ENCODE measurements at places on chromosomes 1 and 21.

GRCh38 chr1:236895665-236896387 lies 100.7 kb downstream of the MTR start:
- no peak for DNase-seq

GRCh38 chr21:42158846-42159245 lies 60.1 kb upstream of the ABCG1 start:
- DNase-seq = no peak

GRCh38 chr1:110087812-110088738 lies 17.6 kb upstream of the ALX3 start:
- DNase-seq = no peak

DNA sequence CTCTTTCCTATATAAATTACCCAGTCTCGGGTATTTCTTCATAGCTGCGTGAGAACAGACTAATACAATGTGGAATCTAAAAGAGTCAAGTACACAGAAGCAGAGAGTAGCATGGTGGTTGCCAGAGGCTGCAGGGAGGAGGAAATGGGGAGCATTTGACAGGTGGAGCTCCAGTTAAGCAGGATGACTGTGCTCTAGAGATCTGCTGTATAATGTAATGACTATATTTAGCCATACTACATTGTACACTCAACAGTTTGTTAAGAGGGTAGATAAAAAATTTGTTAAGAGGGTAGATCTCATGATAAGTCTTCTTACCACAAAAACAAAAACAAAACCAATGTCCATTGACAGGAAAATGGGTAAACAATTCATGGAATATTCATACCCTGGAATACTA lies 82.1 kb downstream of the MT1HL1 start:
- DNase-seq = no peak

- DNase-seq = no peak
These were observed 192.1 kb downstream of the SETD4 start for GRCh38 chr21:35868005-35868868.

- no peak for DNase-seq
These were observed 65.7 kb upstream of the IL12RB2 start for GRCh38 chr1:67242016-67242415.

DNA sequence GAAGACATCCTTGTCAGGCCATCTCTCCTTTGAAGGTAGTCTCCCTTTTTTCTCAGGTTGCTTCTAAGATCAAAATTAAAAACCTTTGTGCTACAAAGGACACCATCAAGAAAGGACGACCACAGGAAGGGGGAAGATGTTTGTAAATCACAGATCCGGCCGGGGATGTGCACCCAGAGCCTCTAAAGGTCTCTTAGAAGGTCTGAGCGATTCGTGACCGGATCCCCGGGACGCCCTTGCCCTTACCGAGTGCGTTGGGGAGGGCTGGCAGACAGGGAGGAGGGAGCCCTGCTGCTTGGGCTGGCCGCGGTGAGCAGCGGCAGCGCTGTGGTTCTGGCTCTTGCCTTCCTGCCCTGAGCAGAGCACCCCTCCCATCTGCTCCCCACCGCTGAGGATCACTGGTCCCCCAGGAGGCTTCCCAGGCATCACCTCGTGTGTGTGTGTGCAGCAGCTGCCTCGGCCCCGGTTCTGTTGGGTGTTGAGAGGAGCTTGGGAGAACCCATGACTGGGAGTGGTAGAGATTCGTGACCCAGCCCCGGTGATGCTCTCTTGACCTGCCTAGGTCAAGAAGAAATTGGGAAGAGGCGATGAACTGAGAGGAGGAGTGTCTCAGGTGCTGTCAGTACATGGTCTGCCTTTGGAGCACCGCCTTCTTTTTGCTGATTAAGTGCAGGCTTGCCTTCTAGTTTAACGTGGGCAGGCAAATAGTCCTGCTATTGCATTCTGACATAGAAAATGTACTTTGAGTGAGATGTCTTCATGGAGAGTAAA lies 34.5 kb downstream of the AGPAT3 start:
- no peak for DNase-seq

- DNase-seq = no peak
These were observed 22.0 kb downstream of the TGFB2 start for GRCh38 chr1:218367118-218367517.
